Transverse colon (tissue), 4 donors: ENCODE measurements at places on chromosomes 7 and 10. TPM values are rescaled to one million over a fixed set of nuclear protein-coding genes. Genes with fewer than 3 reads are reported as not detected.

GRCh38 chr7:45173596-45174327, 16.2 kb downstream of the RAMP3 start:
- DNase-seq: no peak

DNA sequence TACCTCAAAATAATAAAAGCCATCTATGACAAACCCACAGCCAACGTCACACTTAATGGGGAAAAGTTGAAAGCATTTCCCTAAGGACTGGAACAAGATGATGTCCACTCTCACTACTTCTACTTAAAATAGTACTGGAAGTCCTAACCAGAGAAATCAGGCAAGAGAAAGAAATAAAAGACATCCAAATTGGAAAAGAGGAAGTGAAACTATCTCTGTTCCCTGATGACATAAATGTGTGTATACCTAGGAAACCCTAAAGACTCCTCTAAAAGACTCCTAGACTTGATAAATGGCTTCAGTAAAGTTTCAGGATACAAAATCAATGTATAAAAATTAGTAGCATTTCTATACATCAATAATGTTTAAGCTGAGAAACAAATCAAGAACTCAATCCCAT, 314.1 kb downstream of the WDR37 start:
- DNase-seq: no peak

Gene CREB5
- total RNA-seq: 3.0 TPM

DNA sequence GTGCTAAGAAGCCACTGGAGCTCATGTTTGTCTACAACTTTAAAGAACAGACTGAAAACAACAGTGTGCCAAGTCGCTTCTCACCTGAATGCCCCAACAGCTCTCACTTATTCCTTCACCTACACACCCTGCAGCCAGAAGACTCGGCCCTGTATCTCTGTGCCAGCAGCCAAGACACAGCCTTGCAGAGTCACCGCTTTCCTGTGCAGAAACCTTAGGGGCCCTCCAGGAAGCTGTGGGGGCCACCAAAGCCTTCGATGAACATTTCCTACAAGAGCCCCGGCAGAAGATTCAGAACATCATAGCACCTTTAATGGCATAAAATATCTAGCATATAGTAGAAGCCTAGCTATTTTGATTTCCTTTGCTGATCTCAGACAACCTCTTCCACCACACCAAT, 88.0 kb upstream of the PRSS58 start:
- no peak for DNase-seq

DNA sequence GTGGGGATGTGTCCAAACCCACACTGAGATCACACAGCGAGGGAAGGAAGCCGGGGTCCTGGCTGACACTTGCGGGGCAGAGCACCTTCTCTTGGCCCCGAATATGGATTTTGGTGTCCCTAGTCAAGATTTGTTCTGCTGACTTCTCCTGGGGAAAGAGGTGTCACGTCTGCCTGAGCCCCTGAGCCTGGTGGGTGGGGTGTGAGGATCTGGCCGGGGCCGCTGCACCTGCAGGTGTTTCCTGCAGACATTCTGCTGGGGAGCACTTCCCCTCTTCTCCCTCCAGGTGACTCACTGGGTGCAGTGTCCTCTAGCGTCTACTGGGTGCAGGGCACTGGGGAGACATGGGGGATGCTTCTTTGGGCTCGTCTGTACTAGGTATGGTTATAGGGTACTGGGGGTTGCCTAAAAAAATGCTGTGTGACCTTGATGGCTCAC, 99.2 kb downstream of the GRK5 start:
- peak; percentile 76 for DNase-seq

DNA sequence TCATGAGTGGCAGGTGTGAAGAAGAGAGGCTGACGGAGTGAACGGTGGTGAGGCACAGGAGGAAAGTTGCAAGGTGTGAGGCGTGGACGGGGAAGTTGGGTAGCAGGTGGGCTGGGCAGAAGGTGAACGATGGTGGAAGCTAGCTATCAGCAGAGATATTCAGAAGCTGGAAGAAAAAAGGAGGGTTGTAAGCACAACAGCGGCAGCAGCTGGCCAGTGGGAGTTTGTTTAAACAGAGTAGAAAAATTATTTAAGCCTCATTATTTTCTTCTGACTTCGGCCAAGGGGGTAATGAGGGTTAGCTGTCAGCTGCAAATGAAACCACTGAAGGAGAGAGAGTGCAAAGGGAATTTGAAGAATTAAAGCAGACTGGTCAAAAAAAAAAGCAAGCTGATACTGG, 62.1 kb upstream of the PRKAR2B start:
- DNase-seq: no peak

Gene GPR141
- not detected for total RNA-seq

- no peak for DNase-seq
Observed at GRCh38 chr7:133040674-133041073, 41.2 kb downstream of the CHCHD3 start.

DNA sequence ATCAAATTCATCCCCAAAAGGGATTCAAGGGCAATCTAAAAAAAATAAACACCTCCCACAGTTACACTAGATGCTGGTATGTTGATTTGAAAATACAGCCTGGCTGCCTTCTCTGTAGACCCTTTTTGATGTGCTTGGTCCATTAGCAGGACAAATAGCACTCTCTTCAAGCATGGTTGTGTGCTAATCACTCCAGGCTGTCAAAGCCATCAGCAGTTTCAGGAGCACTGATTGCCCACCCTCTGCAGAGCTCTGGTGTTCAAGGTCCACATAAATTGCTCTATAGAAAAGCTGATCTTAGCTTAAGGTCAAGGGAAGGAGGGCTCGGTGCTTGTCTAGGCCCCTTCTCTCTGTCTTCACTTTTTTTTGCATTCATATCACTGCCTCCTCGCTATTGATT, 35.4 kb downstream of the PRR15 start:
- no peak for DNase-seq

DNA sequence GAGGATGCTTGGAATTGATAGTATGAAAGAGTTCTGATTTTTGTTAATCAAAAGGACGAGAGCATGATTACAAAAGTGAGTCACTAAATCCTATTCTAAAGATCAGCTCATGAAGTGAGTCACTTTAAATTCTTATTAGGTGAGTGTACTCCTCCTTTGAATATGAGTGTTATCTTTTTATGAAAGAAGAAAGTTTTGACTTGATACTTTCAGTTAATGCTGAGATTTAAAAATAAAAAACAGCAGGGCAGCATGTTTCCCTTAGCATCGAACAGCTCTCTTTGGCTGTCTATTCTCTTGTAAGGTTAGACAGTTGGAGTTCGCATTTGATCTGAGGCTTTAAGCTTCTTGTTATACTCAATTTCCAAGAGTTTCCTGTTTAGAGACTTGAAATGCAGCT, 222.0 kb downstream of the TWIST1 start:
- DNase-seq: no peak

GRCh38 chr7:135924302-135924701, 52.9 kb downstream of the MTPN start:
- DNase-seq: no peak

- DNase-seq: no peak
Observed at GRCh38 chr7:31729195-31729804, 42.3 kb downstream of the PPP1R17 start.

DNA sequence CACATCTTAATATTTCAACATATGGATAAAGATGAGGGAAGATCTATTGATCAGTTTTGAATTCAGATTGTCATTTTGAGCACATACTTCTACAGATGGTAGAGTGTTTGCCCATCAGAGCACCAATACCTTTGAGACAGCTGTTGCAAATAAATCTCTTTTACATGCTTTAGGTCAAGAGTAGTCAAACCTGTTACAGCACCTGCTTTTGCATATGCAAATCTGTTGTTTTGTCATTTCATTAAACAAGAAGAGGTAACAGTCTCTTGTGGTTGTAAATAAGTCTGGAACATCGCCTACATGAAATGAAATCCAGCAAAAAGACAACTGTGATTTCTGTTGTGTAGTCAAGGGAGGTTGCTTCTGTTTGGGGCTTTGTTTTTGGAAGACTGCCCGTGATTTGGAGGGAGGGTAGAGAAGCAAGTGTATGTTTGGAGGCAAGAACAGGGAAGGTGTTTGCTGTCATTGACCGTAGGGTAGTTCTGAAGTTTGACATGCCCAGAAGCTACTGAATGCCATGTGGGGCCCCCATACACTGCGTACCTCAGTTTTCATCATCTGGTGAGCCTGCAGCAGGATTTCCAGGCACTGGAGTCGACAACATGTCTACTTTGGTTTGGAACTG, 233.6 kb upstream of the PPP1R3A start:
- DNase-seq: no peak

GRCh38 chr7:148967032-148967372, 61.3 kb downstream of the PDIA4 start:
- DNase-seq: no peak

- DNase-seq: no peak
Observed at GRCh38 chr10:99977916-99978315, 31.8 kb downstream of the DNMBP start.

DNA sequence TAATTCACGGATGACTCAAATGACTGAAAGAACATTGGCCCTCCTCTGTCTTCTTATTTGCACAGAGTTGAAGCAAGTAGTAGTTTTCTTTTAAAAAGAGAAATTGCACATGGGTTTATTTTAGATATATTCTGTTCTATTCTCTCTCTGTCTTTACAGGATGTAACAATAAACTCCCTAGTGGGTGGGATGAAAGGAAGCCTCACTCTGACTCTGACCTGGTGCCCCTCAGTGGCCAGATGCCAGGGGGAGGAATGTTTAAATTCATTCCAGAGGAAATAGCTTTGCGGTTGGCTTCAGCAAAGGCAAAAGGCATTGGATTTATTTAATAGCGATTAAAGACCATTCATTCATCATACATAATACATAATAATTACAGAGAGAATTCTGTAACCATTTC, 156.4 kb upstream of the MTPN start:
- DNase-seq: no peak

Gene ZNF365
- not detected for total RNA-seq

- DNase-seq: no peak
Observed at GRCh38 chr7:9488555-9488954, 1055.1 kb downstream of the NXPH1 start.

DNA sequence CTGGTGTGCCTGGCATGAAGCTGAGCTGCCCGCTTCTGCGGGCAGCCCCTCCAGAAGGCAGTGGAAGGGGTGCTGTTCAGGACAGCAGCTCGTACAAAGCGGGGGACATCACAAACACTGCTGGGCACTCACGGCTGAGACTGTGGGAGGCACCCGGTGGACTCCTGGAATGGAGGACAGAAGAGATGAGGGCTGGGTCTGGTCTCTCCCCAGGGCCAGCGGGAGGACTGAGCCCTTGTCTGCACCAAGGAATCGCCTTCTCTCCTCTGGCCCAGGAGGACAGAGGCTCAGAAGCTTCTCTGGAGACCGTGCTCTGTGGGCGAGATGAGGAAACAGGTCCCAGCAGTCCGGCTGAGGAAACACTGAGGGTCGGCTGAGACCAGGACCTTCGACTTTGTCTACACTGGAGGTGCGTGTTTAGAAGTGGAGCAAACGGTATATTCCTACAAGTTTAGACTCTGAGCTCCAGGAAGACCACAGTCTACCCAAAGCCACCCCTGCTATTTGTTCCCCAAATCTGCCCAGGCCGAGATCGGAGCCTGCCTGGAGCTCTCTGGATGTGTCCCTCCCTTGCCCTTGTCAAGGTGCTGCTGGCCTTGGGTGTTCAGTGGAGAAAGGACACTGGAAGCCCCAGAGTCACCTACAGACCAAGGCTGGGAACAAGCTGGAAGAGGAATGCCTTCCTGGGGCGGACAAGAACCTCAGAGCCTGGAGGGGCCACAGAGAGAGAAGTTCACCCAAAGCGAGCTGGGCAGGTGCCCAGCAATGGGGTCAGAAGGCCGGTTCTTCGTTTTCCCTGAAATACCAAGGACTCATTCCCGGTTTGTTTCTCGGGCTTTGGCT, 12.9 kb upstream of the INPP5A start:
- peak; percentile 6 for DNase-seq

DNA sequence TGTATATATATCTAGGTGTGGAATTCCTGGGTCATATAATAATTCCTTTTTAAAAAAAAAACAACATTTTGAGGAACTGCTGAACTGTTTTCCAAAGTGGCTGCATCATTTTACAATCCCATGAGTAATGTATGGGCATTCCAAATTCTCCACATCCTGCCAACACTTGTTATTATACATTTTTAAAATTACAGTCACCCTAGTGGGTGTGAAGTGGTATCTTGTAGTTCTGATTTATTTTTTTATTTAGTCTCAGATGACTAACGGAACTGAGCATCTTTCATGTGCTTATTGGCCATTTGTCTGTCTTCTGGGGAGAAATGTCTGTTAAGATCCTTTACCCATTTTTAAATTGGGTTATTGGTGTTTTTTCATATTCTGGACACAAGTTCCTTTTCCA, 12.0 kb upstream of the KLHL7 start:
- DNase-seq: no peak

Gene PKD1L1
- total RNA-seq: 0.41 TPM

Gene CALHM3
- total RNA-seq: not detected

- no peak for DNase-seq
Observed at GRCh38 chr7:91230503-91230902, 33.7 kb upstream of the FZD1 start.

Gene ARF5
- 379 TPM for total RNA-seq

- DNase-seq: no peak
Observed at GRCh38 chr7:110943701-110944345, 147.1 kb upstream of the LRRN3 start.

DNA sequence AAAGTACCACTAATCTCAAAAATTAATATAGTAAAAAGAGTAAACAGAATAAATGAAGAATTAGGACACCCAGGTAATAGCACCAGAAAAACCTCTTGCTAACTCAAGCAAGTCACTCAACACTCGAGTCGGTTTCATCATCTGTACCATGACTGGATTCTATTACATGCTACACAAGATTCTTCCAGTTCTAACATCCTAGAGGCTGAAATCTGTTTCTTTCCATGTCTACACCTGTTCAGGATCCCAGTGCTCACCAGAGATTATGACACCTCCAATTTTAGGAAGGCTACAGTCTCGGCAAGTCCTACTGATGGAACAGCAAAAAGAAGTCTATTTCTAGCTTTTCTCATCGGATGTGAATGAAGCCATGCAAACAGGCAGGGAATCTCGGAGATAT, 95.3 kb upstream of the ANK3 start:
- DNase-seq: no peak

Gene ANKRD61
- total RNA-seq: not detected

Gene SLC13A4
- not detected for total RNA-seq

- DNase-seq: no peak
Observed at GRCh38 chr10:24983946-24984345, 31.5 kb upstream of the PRTFDC1 start.
